ENCODE measurements at places on chromosomes 16 and 17. TPM values are rescaled to one million over a fixed set of nuclear protein-coding genes. Genes with fewer than 3 reads are reported as not detected.

Gene CWC25
- 26.5 TPM for total RNA-seq

Gene PLEKHH3
- total RNA-seq, result 10.4 TPM

Gene TBC1D28
- total RNA-seq, result not detected

Gene LDHD
- total RNA-seq, result 52.6 TPM

DNA sequence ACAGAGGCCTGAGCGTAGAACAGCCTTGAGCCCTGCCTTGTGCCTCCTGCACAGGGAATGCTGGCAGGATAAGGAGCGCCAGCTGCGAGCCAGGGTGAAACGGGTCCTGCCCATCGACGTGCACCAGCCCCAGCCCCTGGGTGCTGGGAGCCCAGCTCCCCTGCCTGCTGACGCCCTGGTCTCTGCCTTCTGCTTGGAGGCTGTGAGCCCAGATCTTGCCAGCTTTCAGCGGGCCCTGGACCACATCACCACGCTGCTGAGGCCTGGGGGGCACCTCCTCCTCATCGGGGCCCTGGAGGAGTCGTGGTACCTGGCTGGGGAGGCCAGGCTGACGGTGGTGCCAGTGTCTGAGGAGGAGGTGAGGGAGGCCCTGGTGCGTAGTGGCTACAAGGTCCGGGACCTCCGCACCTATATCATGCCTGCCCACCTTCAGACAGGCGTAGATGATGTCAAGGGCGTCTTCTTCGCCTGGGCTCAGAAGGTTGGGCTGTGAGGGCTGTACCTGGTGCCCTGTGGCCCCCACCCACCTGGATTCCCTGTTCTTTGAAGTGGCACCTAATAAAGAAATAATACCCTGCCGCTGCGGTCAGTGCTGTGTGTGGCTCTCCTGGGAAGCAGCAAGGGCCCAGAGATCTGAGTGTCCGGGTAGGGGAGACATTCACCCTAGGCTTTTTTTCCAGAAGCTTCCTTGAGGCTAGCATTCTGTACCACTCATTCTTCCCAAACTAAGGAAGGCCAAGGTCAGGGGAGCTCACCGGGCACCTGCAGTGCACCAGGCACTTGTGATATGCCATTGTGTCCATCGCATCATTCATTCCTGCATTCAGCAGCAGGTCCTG lies 1.9 kb downstream of the PNMT start:
- DNase-seq, result no peak

DNA sequence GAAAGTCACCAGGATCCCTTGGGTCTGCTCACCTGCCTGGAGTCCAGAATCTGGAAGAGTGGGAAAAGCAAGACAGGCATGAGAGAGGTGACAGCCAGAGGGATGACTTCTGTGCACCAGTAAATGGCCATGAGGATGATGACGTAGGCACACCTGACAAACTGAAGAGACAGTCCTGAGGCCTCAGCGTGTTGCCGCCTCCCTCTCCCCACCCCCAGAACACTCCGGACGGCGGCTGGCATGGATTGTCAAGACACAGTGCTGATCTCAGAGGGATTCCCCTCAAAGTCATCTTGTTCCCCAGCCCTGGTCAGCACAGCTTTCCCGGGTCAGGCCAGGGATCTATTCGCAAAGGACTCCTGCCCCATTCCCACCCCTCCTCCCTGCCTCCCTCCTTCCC lies 6.2 kb downstream of the SLC13A5 start:
- DNase-seq, result no peak

- DNase-seq, result peak; percentile 65
These were observed 44.6 kb upstream of the SLC38A10 start for GRCh38 chr17:81339534-81340296.

DNA sequence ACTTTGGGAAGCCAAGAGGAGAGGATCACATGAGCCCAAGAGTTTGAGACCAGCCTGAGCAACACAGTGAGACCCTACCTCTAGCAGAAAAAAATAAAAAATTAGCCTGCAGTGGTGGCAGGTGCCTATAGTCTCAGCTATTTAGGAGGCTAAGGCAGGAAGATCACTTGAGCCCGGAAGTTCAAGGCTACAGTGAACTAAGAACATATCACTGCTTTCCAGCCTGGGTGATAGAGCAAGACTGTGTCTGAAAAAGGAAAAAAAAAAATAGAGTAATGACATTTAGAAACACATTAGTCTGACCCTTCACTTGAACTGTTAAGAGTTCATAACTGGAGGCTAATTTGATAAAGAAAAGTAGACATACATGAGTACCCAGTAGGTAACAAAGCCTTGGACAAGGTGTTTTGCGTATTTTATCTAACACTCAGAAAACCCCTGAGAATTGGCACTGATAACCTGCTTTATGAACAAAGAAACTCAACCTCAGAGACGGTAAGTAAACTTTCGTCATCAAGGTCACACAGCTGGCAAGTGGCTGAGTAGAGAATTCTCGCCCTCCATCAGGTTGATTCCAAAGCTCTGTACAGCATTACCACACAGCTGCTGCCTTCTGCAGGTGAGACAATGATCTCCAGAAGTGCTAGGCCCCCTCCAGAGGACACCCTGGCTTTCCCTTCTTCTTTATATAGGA lies 101.1 kb downstream of the SMG6 start:
- no peak for DNase-seq

DNA sequence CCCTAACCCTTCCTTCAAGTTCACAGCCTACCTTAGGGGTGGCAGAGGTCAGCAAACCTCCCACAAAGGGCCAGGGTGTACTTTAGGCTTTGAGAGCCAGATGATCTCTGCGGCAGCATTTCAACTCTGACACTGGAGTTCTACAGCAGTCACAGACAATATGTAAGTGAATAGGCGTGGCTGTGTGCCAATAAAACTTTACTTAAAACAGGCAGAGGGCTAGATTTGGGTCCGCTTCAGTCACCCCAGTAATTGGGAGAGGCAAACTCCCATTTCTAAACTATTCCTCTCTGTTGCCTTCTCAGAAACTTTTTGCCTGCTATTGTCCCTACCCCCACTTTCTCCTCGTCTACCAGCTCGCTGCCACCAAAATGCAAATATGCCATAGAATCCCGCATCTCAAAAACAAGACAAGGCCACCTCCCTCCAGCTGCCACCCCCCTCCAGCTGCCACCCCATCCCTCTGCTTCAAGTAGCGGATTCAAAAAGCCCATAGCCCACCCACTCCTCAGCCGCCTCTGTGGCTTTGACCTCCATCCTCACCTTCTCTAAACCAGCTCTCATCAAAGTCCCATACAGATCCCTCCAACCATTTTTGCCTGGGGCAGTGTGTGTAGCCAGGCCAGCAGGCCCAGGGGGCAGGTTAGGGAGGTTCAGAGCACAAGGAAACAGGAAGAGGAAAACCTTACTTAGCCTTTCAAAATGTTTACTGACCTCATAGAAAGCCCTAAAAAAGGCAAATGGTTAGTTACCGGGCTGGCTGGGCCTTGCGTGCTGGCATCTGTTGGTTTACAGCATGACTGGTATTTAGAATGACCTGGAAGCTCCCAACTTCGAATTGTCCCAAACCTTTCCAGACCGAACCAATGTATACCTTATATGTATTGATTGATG lies 19.9 kb upstream of the DNAH17 start:
- DNase-seq, result no peak

DNA sequence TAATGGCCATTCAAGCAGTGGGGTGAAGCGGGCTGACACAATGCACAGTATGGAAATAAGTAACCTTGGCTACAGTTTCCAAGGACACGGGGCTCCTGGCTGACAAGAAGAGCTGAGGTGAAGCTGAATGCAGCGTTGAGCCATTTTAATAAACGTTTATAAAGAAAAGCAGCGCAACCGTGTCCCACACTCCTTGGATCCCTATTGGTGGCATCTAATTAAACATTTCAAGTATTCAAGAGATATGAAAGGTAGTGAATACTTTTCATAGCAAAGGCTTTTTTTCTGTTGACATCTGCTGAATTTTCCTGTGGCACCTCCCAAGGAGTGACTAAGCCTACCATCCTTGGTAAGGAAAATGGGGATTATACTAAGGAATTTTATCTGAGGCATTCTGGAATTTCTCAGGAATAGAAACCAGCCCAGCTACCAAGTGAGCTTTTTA lies 26.5 kb downstream of the DUSP14 start:
- DNase-seq, result no peak
